ENCODE measurements at places on chromosomes 7 and 10.

GRCh38 chr10:97081621-97082235 lies 104.0 kb downstream of the SLIT1 start:
- DNase-seq = peak; percentile 7

DNA sequence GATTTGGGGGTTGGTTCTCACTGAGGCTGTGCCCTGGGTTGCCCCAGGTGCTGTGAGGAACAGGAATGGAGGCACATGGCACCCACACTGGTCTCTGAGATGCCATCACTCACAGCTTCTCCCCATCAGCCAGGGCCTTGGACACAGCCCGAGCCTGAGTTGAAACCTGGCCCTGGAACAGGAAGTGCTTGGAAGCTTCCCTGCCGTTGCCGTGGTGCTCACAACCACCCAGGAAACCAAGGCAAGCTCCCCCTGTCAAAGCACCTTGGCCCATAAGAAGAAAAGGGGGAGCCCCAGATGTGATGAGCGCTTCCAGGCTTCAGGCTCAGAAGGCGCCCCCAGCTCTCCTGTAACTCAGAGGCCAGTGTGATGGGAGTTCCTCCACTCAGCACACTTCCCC lies at the start of gene BTBD16:
Gene BTBD16, plus strand, starts transcription at position 221 of the 400 bp plus-strand sequence. CDS start 3,786 bp downstream, outside the sequence.
- no peak for DNase-seq

DNA sequence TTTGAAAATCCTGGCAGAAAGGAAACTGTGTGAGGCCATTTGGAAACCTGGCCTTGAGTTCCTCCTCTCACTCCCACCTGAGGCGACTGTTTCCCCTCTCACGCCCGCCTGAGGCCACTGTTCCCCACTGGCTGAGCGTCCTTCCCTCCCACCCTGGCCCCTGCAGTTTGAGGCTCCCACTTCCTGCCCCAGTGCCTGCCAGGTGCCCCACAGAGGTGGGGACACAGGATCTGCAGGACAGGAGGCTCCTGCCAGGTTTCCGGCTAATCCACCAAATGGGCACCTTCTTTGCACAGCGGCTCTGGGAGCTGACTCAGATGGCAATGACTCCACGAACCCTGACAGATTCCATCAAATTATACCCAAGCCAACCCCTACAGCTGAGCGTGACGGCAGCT lies 24.3 kb upstream of the LARP4B start:
- DNase-seq = no peak

DNA sequence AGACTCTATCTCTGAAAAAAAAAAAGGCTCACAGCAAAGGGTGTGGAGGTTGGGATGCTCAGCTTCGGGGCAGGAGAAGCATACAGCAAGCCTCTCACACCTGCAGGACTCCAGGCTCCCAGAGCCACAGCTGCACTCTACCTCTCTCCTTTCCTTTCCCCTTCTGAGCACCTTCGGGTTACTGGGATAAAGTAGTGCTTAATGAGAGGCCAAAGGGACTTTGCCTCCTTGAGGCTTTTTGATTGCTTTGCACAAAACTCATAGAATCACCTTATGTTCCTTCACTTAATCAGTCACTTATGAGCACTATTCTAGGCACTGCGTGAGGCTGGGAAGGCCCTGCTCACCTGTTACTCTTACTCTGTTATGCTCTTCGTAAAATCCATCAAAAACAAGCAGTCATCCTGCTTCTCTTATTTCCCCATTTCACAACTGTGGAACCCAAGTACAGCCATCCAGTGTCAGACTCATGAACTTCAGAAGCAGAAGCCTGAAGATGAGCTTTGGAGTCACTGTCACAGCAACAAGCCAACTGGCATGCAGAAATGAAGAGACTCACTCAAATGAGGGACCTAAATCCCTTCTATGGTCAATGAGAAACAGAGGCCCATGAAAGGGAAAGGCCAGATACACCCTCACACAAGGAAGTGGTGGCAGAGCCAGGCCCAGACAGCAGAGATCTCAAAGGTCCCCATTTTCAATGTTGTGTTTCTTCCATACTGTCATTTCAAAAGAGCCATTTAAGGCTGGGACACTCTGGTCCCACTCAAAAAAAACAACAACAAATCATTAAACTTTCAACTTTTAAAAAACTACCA lies 205.4 kb downstream of the KCNMA1 start:
- DNase-seq = no peak

DNA sequence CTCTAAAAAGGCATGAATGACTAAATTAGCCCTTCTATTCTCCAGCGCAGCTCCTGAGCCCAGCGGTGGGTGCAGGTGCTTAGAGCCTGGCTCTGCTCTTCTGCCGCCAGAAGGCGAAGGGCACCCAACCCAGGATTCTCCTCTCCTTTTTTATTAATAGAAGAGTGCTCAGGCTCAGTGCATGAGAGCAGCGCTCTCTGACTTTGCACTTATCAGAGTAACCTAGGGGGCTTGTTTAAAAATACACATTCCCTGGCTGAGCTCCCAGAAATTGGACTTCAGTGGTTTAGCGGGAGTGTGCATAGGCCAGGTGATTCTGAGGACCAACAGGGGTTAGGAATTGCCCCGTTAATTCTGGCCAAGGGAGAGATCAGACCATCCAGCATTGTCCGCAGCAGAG lies 1.7 kb upstream of the PFKP start:
- no peak for DNase-seq
